ENCODE measurements at places on chromosomes 7 and 10.

DNA sequence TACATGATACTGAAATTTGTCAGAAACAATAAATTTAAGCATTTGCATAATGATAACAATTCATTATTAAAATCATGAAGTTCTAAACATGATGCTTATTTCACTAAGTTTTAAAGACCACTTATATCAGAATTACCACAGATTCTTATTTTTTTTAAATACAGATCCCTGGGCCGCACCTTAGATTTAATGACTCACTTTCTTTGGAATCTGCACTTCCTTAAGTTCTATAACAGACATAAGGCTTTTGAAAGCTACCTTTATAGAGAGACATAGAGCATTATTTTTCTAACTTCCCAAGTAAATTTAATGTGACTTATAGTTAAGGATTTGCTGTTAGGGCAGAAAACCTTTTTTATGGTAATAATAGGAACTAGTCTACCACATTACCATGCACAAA, 214.9 kb downstream of the IPMK start:
- no peak for DNase-seq

DNA sequence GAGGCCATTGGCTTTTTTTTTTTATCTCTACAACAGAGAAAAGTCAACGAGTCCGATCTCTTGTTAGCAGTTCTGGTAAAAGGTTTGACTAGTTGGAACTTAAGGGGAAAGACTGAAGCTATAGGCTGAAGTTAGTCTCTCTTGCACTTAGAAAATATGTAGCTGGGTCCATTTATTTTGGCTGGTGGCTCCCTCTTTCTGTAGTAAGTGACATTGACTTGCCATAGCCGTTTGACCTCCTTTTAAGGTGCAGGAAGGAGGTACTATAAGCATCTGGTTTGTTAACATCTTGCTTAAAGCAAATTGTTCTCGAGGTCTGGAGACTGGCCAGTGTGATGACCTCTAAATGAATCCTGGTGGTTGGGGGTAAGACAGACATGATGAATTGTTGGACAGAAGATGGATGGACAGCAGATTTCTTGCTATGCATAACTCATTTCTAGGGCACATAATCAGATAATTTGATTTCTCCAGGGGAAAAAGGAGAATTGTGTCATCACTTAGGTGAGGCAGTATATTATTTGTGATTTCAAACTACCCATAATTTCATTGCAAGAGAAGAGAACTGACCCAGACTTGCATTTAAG, 356.3 kb upstream of the GALNT17 start:
- DNase-seq, result no peak

GRCh38 chr7:110386913-110387312, 704.0 kb upstream of the LRRN3 start:
- no peak for DNase-seq

- peak; percentile 59 for DNase-seq
Measured at GRCh38 chr10:100370714-100371481, 23.9 kb downstream of the SCD start.

DNA sequence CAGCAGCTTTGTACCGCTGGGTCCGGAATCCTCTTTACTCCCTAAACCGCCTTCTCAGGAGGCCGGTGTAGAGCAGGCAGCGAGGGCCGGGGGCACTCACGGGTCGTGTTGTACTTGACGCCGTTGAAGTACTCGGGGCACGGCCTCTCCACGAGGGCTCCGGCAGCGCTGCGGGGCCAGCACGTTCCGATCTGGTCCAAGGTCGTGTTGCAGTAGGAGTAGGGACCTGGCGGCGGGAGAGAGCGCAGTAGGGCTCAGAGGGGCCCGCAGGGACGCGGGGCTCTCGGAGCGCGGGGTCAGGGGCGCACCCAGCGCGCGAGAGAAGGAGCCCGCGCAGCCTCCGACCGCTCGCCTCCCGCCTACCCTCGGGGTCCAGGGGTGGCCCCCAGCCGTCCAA, 443 bp downstream of the CRHR2 start:
- peak; percentile 5 for DNase-seq

- no peak for DNase-seq
Measured at GRCh38 chr7:134694299-134694698, 47.6 kb downstream of the BPGM start.

DNA sequence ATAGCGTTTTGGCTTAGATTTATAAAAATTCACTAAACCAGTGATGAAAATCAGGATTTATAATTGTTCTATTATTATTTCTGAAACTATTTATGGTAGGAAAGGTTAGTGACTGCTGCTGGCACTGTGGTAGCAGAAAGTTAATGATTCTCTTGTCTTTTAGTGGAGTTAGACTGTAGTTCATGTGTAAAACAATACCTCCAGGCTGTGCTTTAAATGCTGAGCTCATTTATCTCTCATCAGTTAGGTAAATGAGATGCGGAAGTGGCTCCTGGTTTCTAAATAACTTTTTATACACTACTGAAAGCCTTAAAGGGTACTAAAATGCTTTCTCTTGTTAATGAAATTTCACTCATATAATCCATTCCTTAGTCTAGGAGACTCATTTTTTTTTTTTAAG, 326.8 kb upstream of the POT1 start:
- no peak for DNase-seq

- DNase-seq, result no peak
Measured at GRCh38 chr10:117360994-117361667, 14.1 kb downstream of the PDZD8 start.

- no peak for DNase-seq
Measured at GRCh38 chr10:102603946-102604345, 40.3 kb upstream of the TRIM8 start.

DNA sequence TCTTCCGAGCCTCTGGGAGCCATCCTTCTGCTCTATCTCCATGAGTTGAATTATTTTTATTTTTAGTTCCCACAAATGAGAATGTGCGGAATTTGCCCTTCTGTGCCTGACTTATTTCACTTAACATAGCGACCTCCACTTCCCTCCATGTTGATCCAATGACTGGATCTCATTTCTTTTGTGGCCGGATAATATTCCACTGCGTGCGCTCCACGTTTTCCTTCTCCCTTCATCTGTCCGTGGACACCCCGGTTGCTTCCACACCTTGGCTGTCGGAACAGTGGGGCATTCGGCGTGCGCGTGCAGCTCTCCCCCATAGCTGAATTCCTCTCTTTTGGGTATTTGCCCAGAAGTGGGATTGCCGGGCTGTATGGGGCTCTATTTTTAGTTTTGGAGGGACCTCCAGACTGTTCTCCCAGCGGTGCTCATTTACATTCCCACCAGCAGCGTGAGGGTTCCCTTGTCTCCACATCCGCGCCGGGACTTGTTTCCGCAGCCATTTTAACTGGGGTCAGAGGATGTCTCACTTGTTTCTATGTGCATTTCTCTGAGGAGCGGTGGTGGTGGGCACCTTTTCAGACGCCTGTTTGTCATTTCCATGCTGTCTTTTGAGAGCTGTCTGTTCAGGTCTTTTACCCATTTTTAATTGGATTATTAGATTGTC, 51.0 kb upstream of the SUN1 start:
- DNase-seq, result no peak

- DNase-seq, result no peak
Measured at GRCh38 chr7:141673346-141673745, 28.6 kb downstream of the DENND11 start.

- DNase-seq, result no peak
Measured at GRCh38 chr10:124262971-124263370, 155.8 kb downstream of the OAT start.

DNA sequence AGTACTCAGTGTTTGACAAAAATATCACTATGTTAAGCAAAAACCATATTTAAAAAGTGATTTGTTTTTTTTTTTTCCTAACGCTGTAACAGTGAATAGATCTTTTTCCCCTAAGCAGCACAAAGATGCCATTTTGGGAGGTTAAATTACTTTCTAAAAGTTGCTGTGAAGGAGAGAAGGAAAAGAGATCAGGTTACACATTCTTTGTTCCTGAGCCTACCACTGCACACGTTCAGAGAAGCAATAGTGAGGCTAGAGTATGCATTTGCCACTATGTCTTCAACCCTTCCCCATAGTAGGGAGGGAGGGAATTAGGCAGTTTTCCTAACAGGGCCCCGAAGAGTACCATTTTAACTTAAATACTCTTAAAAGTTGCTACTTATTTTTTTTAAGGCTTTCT, 38.9 kb downstream of the BMPR1A start:
- DNase-seq, result no peak

- no peak for DNase-seq
Measured at GRCh38 chr10:5615316-5615715, 51.1 kb downstream of the ASB13 start.

- DNase-seq, result no peak
Measured at GRCh38 chr7:152711444-152711944, 35.6 kb upstream of the XRCC2 start.

- DNase-seq, result no peak
Measured at GRCh38 chr7:17342756-17343155, 44.3 kb downstream of the AHR start.

- DNase-seq, result no peak
Measured at GRCh38 chr10:71435571-71436267, 39.0 kb downstream of the CDH23 start.

DNA sequence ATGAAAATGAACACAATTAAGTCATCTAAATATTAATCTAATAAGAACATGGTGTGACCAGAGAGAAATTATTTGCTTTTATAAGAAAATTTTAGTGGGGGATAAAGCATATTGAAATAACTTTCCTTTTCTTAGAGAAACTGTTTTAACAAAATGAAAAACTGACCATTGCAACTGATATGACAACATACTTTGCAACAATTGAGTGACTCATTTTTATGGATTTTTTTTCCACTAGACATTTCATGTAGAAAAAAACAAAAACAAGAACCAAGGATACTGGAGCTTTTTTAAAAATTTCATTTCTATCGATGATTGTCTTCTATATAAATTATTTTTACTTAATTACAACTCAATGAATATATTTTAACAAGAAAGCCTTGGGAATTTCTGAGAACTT, 90.0 kb downstream of the C1GALT1 start:
- DNase-seq, result no peak

DNA sequence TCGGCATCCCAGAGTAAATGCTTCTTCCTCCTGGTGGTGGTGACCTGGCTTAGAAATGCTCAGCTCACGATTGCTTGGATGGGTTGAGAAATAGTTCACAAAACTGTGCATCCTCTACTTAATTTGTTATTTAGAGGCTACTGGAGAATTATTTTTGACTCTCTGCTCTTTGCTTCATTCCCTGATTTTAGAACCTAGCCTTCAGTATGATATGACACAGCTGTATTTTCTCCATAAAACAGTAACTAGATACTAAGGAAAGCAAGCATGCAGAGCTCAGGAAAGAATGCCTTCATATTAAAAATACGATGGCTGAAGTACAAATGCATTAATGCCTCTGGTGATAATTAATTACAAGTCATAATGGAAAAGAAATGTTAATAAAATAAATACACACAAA, 602.0 kb upstream of the COBL start:
- no peak for DNase-seq

- no peak for DNase-seq
Measured at GRCh38 chr10:108385963-108386362, 1221.5 kb upstream of the SORCS1 start.

DNA sequence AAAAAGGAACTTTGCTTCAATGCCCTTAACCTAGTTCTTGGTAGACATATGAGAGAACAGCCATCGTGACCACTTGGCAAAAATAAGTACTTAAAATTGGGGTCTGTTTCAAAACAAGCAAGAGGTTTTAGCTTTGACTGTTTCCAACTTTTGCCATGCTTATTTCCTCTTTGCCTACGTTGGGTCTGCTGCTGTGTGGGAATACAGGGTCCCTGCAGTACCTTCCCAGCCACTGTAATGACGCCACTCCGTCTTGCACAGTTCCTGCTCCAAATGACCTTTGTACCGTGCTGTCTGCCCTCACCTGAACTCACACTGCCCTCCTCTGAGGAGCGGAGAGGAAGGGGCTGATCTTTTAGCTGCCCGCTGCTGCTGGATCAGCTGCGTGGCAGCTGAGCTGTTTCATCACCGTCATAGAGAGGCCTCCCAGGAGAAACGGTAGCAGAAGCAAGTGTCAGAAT, 133.1 kb downstream of the MAPK8 start:
- DNase-seq, result no peak

- DNase-seq, result no peak
Measured at GRCh38 chr10:58241346-58241745, 26.3 kb downstream of the IPMK start.

- no peak for DNase-seq
Measured at GRCh38 chr10:23037561-23037960, 57.8 kb upstream of the MSRB2 start.

DNA sequence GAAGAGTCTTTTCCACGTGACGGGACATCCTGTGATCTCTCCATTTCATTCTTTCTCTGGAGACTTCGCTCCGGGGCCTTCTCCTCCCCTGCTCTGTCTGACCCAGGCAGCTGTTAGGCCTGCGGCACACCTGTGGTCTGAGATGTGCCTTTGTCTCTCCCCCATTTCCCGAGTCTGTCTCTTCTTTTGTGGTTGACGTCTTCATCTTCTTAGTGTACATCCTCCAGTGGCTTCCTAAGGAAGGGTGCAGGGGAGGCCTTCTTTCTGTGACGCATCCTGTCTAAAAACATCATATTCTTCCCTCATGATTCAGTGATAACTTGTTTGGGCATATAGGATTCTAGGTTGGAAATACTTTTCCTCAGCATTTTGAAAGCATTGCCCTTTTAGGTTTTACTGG, 17.2 kb upstream of the ATP6V0E2 start:
- peak; percentile 62 for DNase-seq

DNA sequence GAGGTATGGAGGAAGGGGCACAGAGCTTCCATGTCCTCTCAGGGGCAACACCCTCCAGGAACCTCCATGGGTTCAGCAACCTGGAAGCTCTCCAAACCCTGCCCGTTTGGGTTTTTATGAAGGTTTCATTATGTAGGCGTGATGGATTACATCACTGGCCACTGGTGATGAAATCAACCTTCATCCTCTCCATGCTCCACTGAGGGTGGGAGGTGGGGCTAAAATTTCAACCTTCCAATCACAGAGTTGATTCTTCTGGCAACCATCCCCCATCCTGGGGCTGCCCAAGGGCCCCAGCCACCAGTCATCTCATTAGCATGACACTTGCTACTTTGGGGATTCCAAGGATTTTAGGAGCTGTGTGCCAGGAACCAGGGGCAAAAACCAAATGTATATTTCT, 90.1 kb downstream of the TEX36 start:
- no peak for DNase-seq

DNA sequence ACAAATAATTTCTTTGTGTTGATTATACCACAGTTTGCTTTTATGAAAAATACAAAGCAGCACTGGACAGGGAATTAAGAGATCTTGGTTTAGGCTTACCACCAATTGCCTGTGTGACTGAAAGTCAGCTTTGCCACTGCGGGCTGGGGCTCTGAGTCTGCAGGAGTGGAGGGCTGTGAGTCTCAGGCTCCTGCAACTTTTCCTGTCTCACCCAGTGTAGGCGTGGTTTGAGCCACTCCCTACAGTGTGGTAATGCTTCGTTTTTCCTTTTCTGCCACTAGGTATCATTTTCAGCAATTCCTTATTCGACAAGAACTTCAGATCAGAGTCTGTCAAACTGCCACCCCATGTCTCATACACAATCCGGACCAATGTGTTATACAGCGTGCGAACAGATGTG, 180.6 kb downstream of the ABCA13 start:
- no peak for DNase-seq

DNA sequence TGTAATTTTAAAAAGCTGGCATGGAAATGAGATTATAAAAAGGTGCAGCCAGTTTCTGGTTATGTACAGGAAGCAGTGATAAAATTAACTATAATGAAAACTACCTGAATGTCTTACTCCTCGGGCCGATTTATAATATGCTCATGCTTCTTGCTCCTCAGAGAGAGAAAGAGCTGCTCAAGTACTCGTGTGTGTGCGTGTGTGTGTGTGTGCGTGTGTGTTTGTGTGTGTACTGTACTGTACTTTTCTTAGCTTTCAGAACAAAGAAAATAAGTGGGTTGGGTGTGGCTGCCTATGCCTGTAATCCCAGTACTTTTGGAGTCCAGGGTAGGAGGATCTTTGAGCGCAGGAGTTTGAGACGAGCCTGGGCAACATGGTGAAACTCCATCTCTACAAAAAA, 96.6 kb upstream of the NMT2 start:
- DNase-seq, result no peak
